Neuronal stem cell (in vitro differentiated cells): ENCODE measurements at places on chromosomes 7 and 10.
A peak's percentile ranks its signal among the peaks of the same experiment; 100 is the strongest.

DNA sequence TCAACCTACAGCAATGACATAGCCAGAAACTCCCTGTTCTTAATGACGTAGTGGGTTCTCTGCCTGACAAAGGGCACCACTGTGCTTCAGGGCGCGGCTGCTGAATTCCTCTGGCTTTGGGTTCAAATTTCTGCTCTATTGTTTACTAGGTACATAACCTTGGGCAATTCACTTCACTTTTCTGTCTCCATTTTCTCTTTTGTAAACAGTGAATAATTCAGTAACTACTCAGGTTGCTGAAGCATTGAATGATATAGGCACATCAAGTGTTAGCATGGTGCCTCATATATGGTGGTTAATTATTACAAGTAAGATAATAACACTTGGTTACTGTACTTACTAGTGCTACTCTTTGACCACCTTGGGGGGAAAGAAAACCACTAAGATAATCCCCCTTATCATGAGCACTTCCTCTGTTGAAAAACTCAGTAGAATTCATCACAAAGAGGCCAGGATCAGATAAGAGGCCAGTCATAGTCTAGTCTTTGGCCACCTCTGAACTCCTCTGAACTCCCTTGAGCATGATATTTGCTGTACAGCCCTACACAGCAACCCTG lies 92.0 kb upstream of the AHR start:
- DNase-seq = no peak

DNA sequence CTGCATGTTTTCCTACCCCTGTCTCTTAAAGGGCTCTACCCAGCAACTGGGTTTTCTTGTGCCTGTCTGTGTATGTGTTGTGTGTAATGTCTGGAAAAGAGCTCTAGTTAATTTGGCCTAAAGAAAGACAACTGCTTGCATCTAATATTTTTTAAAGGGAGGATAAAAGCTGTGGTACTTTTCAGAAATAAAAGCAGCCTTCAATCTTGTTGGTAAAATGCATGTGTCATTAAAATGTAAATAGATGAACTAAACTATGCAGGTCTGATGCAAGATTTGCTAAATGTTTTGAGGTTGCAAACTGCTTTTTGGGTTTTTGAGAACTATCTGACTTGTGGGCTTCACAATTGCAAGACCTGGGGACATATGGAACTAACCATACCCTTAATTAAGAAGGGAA lies 445.3 kb downstream of the HTR7 start:
- no peak for DNase-seq

DNA sequence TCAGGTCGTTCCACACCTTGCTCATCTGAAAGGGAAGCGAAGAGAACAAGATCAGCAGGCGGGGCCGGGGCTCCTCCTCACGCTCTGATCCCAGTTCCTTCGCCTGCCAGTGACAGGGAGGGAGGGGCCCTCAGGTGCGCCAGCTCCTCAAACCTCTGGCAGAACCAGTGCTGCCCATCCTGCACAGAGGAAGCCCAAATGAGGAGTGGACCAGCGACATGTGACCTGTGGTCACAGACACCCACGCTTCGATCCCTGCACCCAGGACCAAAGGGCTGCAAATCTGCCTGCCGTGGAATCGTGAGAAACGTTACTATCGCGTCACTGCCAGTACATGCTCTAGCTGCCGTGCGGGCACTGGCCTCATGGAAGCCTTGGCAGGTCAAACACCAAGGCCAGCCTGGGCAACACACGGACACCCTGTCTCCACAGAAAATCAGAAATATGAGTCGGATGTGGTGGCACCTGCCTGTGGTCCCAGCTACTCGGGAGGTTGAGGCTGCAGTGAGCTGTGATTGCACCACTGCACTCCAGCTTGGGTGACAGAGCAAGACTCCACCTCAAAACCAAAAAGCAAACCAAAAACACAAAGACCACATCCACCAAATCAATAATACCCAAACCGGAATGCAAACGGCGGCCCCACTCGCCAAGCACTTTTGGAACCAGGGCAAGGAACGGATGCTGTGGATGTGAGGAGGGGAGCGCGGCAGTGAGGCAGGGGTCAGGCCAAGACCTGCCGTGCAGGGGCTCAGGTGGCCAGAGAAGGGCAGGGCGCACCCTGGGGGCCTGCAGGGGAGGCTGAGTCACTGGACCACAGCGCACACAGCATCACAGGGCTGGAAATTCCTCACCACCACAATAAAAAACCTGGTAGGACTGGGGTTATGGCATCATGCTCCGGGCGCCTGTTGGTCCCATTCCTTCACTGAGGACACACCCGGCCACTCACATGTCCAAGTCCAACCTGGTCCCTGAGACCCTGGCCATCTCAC lies 13.4 kb downstream of the NUDT1 start:
- no peak for DNase-seq

DNA sequence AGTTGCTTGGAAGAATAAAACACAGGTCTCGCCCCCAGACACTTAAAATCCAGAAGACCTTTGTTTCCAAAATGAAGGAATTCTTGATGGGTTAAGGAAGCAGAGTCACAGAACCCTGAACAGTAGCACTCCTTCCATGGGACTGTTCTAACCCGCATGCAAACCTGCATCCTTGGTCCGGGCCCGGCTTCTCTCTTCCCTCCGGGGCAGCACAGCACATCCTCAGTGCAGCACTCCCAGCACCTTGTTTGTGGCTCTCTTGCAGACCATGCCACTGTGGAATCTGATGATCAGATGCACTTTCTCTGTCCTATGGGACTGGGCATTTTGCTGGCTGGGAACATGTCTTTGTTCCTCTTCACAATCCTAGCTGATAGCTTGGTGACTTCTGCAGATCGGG lies 33.5 kb downstream of the INSYN2A start:
- no peak for DNase-seq

GRCh38 chr7:90843472-90843871 lies 247.4 kb downstream of the CDK14 start:
- DNase-seq = no peak

DNA sequence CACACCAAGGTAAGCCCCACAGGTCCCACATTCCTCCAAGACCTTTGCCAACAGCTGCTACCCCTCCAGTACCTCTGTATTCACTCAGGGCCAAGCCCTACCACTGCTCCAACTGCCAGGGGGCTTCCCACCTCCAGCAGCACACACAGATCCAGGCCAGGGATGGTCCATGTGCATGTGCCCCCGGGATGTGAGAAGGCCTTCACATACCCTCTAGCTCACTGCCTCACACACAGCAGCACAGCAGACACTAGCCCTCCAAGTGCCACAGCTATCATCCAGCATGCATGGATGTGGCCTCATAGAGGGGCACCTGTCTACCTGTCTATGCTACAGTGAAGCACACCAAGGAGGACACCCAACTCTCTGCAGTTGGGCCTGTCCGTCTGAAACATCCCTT lies 488.8 kb downstream of the PLXNA4 start:
- DNase-seq = no peak

- DNase-seq = no peak
Observed at GRCh38 chr10:131983780-131984179, 2.1 kb upstream of the BNIP3 start.

DNA sequence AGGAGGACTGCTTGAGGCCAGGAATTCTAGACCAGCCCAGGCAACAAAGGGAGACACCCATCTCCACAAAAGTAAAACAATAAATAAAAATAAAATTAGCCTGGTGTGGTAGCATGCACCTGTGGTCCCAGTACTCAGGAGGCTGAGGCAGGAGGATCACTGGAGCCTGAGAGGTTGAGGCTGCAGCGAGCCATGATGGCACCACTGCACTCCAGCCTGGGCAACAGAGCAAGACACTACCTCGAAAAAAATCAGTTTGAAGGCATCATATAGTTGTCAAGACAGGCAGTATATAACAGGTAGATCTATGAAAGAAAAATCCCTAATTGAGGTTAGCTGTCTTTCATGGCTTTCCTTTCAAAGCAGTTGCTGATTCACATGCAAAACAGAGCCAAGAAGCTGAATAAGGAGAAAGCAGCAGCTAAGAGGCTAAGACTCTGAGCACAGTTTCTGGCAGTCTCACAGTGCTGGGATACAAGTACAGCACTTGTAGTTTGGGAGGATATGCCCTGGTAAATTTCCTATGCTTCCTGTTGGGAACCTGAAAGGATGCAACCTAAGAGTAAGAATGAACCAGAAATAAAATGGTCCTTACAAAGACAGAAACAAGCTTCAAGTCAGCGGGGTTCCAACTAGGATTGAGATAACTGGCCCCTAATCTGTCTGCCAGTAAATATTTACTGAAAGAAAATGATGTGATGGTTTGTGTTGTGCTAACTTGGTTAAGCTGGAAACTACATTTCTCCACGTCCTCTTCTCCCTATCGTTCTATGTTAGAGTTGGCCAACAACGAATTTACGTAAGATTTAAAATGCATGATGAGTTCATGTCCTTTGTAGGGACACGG lies 368.5 kb upstream of the HPS1 start:
- no peak for DNase-seq

DNA sequence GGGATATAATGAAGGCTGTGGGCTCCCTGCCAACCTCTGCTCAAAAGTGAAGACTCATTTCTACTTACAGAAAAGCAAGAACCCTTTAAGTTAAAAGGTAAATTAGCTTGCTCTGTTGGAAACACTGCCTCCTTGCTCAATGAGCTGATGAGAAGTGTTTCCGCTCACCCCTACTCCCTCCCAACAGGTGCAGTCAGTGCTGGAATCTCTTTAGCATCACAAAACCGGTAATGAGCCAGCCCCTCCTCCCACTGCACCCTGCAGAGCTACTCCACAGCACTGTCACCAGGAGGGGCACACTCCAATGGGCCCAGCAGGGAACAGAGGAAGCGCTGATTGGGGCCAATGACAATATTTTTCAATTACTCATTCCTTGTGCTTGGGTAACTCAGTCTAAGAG lies 262.5 kb downstream of the TCERG1L start:
- DNase-seq = peak; percentile 54

GRCh38 chr10:44628921-44629320 lies 244.0 kb upstream of the CXCL12 start:
- no peak for DNase-seq

GRCh38 chr10:44647877-44648542 lies 263.1 kb upstream of the CXCL12 start:
- no peak for DNase-seq

DNA sequence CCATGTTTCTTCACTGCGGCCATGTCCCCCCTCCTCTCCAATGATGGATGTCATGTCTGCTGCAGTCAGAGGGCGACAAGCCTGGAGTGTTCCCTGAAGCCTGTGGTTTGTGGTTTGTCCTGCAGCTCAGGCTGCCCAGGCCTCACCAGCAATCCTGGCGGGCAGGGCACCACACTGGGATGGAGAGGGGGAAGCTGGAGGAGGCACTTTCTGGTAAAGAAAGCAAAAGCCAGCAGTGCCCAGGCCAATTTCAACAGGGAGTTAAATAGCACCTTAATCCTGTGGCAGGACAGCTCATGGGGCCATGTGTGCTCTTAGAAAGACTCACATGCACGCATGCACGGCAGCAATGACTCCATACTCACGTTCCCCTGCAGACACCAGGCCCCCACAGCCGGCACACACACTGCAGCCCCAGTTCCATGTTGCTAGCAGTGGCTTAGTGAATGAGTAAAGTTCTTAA lies 158.3 kb downstream of the EGFR start:
- DNase-seq = no peak

DNA sequence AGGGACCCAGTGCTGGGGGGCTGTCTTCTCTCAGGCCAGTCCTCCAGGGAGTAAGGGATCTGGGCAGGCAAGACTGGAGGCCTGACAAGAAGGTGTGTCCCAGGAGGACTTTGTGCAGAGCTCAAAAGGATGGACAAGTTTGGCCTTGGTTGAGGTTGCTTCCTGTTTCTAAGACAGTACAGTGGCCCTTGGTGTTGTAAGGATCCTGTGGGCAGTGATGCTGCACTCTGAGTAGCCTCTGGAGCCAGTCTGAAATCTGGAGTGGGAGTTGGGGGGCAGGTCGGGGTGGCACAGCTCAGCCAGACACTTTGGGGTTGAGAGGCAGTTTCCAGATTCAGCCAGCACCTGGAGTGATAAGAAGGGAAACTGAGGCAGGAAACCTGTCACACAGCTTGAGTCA lies 139.2 kb upstream of the ZMIZ1 start:
- no peak for DNase-seq

GRCh38 chr10:7119325-7120015 lies 291.4 kb downstream of the SFMBT2 start:
- DNase-seq = no peak

DNA sequence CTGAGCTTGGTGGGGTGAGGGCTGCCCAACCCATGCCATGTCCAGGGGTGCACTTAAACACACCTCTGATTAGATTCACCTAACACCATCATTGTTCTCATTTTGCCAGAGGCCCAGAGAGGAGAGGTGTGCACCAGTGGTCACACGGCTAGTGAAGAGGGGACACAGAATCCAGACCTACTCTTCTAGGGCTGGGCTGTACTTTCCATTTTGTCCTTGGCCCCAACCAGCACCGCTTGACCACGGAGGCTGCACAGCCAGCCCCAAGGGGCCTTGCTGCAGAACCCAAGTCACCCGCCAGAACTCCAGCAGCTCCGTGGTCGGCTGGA lies 246 bp upstream of the WDFY4 start:
- no peak for DNase-seq

- DNase-seq = no peak
Observed at GRCh38 chr10:97623277-97623676, 10.0 kb downstream of the MORN4 start.

GRCh38 chr7:1545417-1546246 lies 10.4 kb downstream of the TMEM184A start:
- no peak for DNase-seq

- DNase-seq = no peak
Observed at GRCh38 chr10:118687472-118687871, 67.3 kb downstream of the CACUL1 start.

DNA sequence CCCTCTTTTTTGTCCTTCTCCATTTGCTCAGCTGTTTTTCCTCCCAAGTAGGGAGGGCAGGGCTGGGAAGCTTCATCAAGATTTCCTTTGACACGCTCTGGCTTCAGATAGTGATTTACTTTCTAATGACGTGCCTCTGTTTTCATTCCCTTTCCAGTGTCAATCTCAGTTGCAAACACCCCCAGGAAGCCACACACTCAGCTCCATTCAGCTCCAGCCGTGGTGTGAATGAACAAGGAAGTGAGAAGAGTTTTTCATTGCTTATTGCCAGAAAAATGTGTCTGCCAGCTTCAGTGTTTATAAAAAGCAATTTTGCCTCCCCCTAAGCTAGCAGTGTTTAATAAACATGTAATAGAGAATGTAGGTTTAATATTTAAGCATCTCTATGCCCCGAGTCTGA lies 108.7 kb upstream of the DPP6 start:
- peak; percentile 3 for DNase-seq

GRCh38 chr10:126417220-126417825 lies 29.0 kb upstream of the ADAM12 start:
- DNase-seq = no peak

GRCh38 chr10:53140506-53140905 lies 367.9 kb upstream of the MBL2 start:
- DNase-seq = no peak

GRCh38 chr7:106740806-106741205 lies 79.8 kb upstream of the CCDC71L start:
- no peak for DNase-seq

DNA sequence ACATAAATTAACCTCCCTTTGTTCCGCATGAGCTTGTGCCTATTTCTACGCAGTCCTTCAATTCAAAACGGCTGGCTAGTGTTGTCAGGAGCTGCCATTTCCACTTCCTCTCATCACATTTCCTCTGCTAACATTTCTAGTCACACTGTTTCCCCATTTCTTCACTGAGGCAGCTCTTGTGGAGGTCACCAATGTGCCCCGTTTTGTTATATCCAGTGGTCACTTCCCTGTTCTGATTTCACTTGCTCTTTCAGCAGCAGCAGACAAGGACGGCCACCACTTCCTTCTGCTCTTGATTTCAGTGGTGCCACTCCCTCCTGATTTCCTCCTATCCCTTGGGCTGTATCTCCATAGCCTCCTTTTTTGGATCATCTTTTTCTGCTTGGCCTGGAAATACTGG lies 64.8 kb upstream of the SEC61G start:
- DNase-seq = no peak

GRCh38 chr7:38186593-38187314 lies 8.7 kb downstream of the STARD3NL start:
- DNase-seq = no peak
